ENCODE measurements at places on chromosomes 4 and X.

DNA sequence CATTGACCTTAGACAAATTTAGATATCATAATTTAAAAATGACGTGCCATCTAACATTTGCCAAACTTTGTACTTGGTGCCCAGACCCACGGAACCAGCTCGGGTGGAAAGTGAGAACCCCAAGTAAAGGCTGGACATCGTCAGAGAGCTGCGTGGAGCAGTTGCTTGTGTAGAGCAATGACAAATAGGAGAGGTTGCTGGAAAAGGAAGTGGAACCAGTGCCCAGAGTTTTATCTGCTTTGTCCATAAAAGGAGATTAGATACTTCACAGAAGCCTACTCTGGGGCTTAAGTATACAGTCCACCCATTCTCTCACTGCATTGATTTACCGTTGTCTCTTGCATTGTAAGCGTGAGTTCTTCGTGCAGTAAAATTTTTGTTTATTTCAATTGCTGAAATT lies 5.4 kb upstream of the TBC1D1 start:
- no peak for DNase-seq

DNA sequence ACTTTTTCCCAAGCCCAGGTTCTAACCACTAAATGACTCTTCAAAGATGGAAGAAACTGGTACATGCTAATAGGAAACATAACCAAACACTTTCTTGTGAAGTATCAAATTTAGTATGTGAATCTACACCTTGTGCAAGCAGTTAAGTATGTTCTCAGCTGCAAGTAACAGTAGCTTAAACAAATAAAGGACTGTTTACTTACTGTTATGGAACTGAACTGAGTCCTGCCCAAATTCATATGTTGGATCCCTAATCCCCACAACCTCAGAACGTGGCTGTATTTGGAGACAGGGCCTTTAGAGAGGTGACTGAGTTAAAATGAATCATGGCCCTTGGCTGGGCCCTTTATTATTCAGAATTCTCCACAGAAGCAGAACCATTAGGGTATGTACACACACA lies 178.7 kb downstream of the KDR start:
- no peak for DNase-seq

GRCh38 chrX:997631-998137 lies 214.8 kb downstream of the CRLF2 start:
- DNase-seq: no peak

DNA sequence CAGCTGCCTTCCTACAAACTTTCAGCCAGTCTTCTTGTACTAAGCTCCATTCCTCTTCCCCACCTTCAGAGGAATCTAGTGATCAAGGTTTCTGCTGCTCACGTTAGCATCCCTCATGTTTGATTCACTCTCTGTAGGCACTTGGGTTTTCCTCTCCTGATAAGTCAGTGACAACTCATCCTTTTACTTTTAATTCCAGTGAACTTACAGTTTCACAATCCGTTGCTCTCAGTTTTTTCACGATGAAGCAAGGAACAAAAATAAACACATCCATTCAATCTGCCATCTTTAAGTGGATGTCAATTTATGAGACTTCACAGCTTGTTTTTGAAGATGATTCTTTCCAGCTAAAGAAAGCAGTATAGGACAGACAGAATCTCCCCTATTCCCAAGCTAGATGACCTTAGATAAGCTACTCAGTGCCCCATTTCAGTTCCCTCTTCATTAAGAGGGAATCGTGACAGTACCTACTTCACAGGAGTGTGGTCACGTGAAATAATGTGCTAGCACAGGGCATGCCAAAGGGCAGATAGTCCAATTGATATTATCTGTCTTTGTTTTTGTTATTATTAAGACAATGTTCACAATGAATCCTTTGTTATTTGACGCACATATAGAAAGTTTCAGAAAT lies 234.3 kb downstream of the PALLD start:
- no peak for DNase-seq

DNA sequence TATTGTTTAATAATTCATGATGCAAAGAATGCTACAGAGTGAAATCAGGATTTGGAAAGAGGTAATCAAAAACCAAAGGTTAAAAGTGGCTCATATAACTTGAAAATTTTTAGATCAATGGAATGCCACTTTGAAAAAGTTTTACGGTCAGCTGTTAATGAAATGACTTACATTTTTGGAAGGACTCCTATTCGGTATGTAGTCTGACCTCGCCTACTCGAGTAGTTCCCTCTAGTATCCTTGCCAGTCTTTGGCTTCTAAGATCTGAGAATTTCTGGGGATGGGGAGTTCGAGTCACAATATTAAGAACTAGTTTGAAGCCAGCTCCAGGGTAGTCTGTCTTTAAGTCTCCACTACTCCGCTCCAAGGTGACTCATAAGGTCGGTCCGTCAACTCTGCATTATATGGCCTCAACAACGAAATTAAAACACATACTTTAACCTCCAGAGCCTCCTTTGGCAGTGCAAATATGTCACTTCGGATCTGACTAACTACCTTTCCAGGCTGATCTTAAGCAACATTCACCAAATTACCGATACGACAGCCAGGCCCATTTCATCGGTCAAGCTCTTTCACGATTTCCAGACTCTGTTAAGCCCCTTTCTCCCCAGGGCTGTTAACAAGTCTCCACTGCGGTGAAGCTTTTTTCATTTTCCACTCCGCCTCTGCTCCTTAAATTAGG lies 733 bp upstream of the NAA15 start:
- DNase-seq: peak; percentile 4

DNA sequence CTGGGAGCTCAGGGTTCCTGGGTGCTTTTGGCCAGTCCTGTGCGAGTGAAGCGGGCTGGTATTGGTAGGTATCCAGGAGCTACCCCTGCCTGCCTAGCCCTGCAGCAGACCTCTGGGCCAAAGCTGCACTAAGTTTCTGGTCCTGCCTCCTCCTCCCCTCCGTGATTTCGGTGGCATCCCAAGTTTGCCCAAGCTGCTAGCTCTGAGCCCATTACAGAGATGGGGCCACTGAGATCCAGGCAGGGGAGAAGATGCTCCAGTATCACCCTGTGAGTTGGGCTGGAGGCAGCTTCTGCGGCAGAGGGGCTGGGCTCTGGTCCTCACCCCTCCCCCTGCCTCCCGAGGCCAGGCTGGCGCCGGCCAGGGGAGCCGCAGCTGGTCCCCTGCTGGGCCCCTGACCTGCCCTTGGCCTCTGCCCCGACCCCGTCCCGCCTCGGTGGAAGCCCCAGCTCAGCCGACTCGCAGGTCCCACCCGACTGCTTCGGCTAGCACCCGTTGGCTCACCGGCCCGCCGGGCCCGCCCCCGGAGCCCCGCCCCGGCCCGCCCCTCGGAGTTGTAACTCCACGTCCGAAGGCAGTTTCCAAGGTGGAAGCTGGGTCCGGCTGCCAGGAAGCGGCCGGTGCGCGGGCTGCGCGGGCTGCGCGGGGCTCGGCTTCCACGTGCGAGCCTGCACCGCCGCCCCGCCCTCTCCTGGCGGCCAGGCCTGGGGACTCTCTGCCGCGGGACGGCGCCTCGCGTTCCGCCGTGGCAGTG lies at the start of gene DUSP9:
Gene DUSP9, plus strand, starts transcription at position 584 of the 754 bp plus-strand sequence. CDS start 751 bp downstream, outside the sequence.
- no peak for DNase-seq

DNA sequence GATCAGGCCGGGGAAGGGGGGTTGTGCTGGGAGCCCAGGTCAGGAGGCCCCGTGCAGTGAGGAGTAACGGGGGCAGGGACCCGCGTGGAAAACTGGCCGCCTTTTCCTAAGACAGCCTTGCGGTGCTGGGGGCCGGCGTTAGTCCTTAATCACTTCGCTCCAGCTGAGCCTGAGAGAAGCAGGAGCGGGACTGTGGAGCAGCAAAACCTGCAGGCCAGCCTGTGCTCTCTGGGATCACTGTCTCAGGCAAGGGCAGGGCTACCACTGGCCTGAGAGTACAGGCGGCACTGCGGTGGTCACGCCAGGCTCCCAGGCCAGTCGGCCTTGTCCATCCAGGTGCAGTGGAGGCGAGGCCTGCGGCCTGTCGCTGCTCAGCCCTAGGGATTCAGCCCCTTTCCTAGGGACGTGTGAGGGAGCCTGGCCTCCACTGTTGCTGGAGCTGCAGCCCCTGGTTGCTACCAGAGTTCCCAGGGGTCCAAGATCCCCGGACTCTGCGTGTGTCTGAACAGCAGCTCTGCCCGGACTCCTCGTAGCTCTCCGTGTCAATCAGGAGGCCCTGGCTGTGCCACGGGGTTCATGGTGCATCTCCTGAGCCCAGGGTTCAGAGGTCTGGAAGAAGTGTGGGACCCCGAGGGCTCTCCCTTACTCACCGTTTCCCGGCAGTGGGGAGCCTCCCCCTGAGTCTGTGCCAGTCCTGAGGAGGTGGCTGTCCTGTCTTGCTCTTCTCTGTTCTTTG lies 2141.7 kb upstream of the TENM3 start:
- no peak for DNase-seq

GRCh38 chr4:129323658-129324057 lies 227.7 kb downstream of the C4orf33 start:
- no peak for DNase-seq

DNA sequence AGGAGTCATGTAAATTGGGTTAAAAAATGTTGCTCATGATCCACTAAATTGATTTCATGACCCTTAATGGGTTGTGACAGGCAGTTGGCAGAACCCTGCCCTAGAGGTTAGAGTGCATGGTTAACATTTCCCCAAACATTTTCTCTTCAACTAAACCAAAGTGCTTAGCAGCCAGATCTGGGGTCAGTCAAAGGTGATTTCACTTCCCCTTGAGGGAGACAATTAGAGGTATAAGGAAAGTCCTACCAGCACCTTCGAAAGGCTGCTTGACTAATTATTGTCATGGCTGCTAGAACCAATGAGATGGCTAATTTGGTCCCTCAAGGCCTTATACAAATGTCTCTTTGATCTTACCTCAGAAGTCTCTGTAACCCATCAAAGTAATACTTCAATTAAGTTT lies 30.9 kb upstream of the INTS6L start:
- DNase-seq: no peak

DNA sequence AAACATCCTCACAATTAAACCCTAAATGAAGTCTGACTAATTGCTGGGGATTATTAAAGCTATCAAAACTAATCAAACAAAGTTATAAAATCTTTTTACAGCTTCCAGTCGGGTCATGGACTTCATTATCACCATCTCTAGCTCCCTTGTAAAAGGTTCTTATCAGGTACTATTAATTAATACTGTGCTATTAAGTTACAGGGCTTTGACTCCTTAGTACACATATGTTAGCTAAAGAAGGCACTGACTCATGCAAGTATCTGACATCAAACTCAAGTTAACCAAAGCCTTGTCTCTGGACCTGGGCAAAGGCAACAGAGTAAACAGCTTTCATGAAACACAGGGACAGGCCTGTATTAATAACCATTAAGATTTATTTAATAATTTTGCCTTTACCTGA lies 7.9 kb upstream of the ADH4 start:
- no peak for DNase-seq

DNA sequence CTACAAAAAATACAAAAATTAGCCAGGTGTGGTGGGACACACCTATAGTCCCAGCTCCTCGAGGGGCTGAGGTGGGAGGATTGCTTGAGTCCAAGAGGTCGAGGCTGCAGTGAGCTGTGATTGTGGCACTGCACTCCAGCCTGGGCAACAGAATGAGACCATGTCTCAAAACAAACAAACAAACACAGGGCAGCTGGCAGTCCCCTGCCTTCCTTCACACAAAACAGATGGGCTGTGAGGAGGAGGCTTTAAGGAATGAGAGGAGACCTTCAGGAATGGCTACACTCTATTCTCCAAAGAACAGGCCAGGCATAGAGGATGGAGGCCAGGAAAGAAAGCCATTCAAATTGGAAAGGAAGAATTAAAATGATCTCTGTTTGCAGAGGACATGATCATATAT lies 65.6 kb upstream of the MAML3 start:
- DNase-seq: no peak

DNA sequence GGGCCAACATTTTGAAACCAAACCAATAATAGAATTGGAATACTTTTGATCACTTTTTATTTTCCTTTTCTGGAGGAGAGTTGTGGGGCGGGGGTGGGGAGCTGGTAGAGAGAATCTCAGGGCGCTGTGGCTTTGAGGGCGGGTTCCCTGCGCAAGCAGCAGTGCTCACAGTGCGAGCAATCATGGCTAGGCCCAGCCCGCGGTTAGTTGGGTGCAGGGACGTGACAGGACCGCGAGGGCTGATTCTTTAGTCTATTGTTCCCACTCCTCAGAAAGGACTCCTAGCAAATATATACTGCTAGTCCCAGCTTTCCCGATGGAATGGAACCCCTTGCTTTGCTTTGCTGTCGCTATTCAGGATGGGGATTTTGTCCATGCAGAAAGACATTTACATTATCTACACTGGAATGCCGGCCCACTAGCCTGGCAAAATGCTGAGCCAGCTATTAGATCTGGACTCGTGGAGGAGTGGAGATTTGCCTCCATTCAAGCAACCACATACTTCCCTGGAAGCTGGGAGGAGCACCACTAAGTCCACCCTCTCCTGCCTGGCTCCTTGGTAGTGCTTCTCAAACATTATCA lies 23.9 kb upstream of the APLN start:
- peak; percentile 31 for DNase-seq

DNA sequence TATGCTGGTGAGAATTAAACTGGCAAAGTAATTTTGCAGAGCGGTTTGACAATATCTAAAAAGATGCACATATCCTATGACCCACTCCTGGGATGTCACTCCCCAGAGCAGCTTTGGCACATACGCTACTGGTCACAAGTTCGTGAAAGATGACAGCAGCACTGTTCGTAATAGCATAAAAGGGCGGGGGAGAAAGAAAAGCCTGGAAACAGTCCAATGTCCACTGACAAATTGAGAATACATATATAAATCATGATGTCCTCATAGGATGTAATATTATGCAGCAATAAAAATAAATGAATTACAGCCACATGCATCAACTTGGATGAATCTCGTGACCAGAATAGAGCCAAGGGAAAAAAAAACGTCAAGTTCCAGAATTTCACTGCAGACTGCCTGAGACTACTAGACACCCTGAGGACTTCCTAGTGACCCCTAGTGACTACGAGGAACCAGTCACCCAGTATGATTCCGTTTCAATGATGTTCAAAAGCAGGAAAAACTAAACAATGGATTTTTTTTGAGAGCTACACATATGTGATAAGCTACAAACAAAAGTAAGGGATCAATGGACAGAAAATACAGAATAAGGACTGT lies 1.8 kb downstream of the PCSK1N start:
- DNase-seq: no peak

DNA sequence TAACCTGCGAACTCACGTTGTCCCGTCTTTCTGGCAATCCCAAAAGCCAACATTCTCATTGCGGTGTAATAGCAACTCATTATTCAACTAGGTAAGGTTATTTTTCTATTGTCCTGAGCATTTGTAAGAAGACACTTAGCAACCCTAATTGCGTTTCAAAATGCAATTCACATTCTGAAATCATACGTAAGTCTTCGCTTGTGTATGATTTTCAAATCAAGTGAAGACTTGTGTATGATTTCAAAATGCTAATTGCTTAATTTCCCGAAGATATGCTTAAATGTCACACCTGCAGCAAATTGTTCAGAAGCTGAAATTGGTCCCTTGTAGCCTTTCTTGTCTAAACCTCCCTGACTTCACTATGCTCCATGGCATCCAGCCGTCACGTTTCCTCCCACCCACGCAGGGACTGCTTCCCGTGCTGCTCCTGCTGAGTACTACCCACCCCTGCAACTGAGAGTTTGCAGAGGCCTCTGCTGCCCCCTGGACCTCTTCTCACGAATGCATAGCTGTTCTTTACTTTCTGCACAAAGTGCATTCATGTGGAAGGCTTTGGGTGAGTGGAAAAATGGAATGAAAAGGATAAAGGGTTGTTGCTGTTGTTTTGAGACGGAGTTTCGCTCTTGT lies 40.8 kb upstream of the CLDN24 start:
- no peak for DNase-seq

GRCh38 chr4:156413239-156414135 lies 459.8 kb upstream of the CTSO start:
- no peak for DNase-seq

GRCh38 chr4:14769993-14770392 lies 232.3 kb upstream of the CPEB2 start:
- no peak for DNase-seq

- DNase-seq: no peak
These were observed 338.3 kb downstream of the STIM2 start for GRCh38 chr4:27198971-27199370.
